ENCODE measurements at places on chromosomes 6 and 20.

DNA sequence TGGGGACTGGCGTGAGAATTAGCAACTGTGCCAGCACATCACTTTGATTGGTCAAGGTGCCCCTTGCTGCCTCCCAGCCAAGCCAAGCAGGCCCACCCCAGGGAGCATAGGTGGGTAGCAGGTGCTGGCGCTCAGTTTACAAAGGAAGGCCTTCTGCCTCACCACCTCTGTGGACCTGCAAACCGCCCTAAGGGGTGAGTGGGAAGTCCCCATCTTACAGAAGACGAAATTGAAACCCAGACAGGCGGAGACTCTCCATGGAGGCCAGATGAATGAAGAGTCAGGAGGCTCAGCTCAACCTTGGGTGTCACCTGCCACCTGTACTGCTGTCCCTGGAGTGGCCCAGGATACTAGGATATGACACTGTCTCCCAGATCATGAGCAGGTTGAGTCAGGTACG lies 21.5 kb upstream of the MAS1L start:
- DNase-seq: no peak

GRCh38 chr20:46967646-46968045 lies 73.0 kb downstream of the EYA2 start:
- no peak for DNase-seq

- DNase-seq: no peak
Observed at GRCh38 chr6:165988757-165989456, 178.7 kb downstream of the TBXT start.

- no peak for DNase-seq
Observed at GRCh38 chr6:21281366-21281765, 312.2 kb upstream of the SOX4 start.

GRCh38 chr6:14596410-14596809 lies 478.8 kb downstream of the CD83 start:
- DNase-seq: no peak

DNA sequence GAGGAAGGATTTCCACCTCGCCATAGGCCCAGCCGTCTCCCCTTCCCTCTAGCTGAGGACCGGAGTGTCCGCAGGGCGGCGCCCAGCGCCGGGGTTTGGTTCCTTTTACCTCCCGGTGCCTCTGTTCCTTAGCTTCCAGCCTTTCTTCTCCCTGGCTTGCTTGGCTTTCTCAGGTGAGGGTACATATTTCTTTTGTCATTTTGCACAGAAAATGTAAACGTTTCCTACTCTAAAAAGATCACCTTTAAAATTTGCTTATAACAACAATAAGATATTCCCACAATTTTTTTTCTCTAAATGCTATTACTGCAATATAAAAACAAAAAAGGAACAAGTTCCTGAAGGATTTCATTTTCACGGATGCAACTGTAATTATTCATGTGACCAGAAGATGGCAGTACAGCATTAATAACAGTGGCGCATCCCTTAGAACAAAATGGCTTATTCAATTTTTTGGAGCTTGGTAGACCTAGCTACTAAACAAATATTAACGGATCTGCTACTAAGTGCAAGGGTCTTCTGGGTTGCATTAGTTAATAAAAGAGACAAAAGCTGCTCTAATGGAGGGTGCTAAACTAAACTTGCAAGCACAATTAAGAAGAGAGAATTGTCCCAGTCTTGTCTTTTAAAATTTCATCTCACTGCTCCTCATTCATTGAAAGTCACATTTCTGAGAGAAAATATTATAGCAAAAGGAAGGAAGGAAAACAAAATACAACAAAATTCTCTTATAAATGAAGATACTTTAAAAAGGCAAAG lies 172.9 kb downstream of the ADGRG6 start:
- DNase-seq: peak; percentile 27

DNA sequence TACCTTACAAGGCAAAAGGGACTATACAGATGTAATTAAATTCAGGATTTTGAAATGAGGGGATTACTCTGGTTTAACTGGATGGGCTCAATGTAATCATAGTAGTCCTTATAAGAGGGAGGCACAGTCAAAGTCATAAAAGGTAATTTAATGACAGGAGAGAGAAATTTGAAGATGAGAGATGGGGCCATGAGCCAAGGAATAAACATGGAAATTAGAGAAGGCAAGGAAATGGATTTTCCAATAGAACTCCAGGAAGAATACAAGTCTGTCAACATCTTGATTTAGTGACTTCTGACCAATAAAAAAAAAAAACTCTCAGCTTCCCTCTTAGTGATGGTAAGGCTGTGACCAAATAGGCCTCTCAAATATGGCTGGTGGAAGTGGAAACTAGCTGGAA lies 101.9 kb upstream of the BEND3 start:
- no peak for DNase-seq

DNA sequence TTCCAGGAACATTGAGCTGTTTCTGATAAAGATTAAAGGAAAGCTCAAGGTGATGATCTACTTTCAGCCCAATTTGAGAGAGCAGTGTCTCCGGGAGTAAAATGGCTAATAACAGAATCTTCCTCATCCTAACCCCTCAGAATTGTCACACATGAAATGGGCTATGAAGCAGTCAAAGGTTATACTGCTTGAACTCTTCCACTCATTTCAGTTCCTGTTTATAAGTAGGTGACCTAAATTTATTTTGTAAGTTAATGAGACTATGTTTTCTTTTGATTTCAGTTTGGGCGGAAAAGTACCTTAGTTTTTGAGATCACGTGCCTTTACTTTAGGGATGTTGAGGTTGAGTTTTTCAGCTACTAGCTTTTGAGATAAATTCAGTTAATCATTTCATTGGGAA lies 47.2 kb downstream of the QKI start:
- DNase-seq: no peak

GRCh38 chr6:98525860-98526259 lies 308.5 kb upstream of the POU3F2 start:
- DNase-seq: no peak

- no peak for DNase-seq
Observed at GRCh38 chr6:87297119-87297518, 25.3 kb upstream of the SMIM8 start.

- DNase-seq: no peak
Observed at GRCh38 chr6:6039946-6040509, 33.3 kb upstream of the NRN1 start.

DNA sequence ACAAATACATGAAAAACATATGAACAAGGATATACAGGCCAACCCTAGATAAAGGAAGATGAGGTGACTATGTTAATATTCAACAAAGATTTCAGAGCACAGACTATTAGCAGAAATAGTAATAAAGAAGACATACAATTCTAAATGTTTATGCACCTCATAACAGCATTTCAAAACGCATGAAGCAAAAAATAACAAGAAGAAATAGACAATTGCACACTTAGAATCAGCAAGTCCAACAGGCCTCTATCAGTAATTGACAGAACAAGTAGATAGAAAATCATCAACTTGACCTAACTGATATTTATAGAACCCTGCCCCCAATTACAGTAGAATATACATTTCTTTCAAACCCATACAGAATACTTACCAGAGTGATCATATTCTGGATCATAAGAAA lies 11.4 kb upstream of the DOK5 start:
- no peak for DNase-seq

GRCh38 chr20:38473367-38473795 lies 738 bp downstream of the RALGAPB start:
- DNase-seq: no peak

GRCh38 chr6:157904999-157905398 lies 76.7 kb upstream of the SYNJ2 start:
- no peak for DNase-seq

GRCh38 chr20:20856956-20857355 lies 144.5 kb upstream of the RALGAPA2 start:
- no peak for DNase-seq

GRCh38 chr6:1561355-1561754 lies 48.4 kb upstream of the FOXC1 start:
- no peak for DNase-seq

GRCh38 chr20:25669826-25670422 lies 26.7 kb downstream of the ZNF337 start:
- DNase-seq: no peak

DNA sequence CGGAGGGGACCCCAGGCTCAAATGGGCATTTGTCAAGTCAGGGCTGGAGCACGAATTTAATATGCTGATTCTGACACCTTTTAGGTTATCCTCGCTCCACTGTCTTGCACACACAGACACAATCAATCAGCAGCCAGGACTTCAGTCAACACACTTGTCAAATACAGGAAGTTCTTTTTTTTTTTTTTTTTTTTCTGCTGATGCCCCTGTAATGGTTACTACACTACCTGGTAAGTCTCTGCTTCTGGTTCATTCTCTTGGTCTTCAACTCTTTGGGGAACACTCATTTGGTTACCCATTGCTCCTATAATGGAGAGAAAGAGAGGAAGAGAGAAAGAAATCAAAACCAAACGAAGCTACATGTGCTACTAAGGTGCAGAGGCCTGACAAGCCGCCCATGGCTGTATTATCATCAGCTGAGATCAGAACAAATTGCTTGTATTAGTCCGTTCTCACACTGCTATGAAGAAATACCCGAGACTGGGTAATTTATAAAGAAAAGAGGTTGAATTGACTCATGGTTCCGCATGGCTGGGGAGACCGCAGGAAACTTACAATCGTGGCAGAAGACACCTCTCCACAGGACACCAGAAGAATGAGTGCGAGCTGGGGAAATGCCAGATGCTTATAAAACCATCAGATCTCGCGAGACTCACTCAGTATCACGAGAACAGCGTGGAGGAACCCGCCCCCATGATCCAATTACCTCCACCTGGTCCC lies 11.8 kb downstream of the BCAS1 start:
- no peak for DNase-seq

DNA sequence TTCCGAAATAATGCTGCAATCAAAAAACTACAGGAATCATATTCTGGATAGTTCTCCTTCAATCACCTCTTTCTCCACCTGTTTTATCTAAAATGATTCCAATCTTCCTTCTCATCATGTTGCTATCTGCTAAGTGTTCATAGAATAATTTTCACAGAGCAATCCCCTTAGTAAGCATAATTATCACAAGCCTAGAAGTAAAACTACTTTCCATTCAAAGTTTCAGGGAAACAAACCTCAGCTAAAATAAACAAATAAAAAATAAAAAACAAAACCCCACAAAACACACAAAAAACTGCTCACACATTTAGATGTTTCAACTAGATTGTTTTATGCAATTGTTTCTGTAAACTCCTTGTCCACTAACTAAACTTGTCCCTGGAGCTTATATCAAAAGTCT lies 291.2 kb downstream of the PHACTR1 start:
- DNase-seq: no peak

DNA sequence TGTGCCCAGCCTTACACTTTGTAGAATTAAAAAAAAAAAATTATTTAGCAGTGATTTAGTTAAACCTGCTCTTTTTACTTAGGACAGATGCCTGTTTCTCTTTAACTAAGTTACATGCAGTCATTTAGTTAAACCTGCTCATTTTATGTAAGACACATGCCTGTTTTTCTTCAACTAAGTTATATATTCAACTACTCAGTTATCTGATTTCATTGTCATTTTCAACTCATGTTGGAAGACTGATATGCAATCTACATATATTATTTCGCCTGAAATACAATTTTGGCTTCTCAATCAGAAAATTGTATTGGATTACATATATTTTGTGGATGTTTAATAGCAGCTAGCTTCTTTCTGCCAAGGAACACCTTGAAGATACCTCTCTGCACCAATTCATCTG lies 171.1 kb downstream of the COL19A1 start:
- no peak for DNase-seq

- no peak for DNase-seq
Observed at GRCh38 chr20:48698507-48699267, 129.1 kb downstream of the PREX1 start.

DNA sequence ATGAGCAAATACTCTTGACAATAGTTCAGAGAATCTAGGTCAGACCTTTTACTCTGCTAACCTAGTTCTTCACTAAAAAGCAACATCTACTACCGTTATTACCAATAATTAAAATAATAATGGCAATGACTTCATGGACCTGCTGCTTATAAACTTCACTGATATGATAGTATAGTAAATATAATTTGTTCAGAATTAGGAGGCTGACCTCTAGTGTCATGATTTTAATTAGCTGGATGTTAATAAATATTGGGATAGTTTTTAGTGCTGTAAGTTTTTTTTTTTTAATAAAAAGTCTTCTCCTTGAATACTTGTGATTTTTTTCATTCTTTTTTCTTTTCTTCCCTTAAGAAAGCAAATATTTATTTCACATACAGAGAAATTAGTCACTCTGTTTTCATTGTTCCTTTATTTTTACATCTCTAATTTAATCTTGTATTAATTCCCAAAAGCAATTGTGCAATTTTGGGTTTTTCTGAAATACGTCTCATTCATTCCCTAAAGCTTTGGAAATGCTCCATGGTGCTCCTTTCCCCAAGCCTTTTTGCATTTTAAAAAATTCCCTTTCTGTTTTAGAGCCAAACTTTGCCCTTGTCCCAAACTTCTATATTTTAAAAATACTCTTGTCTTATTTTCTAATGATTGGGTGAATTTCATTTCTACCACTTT lies 46.6 kb upstream of the UST start:
- no peak for DNase-seq

- DNase-seq: peak; percentile 56
Observed at GRCh38 chr6:139376604-139377218, 2.3 kb upstream of the CITED2 start.

GRCh38 chr6:134007077-134007476 lies 45.3 kb downstream of the SLC2A12 start:
- DNase-seq: peak; percentile 71

DNA sequence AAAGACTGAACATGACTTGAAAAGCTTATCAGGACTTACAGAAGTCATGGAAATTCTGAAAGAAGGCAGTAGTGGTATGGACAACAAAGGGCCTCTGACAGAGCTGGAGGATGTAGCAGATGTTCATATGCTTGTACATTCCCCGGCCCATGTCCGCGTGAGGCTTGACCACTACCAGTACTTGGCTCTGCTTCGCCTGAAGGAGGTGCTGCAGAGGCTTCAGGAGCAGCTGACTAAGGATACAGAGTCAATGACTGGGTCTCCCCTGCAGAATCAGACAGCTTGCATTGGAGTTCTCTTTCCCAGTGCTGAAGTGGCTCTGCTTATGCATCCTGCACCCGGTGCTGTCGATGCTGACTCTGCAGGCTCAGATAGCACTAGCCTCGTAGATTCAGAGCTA lies 29.2 kb downstream of the TAF11 start:
- DNase-seq: no peak

GRCh38 chr6:113846577-113846976 lies 10.6 kb upstream of the MARCKS start:
- DNase-seq: no peak

All from left colon (tissue), 2 donors.